ENCODE measurements at places on chromosomes 16 and 17.

GRCh38 chr16:68091380-68092261, 6.5 kb downstream of the NFATC3 start:
- no peaks in the 10 kb centered on the region for H3K27me3 ChIP-seq
- H3K36me3 ChIP-seq, result peaks cover 2% of the 10 kb centered on the region
- H3K4me3 ChIP-seq, result peak overlapping the region; percentile 73
- no peak for DNase-seq

GRCh38 chr16:3467182-3467581, 23.7 kb downstream of the NAA60 start:
- no peak for DNase-seq
- H3K36me3 ChIP-seq, result no peaks in the 10 kb centered on the region
- peak overlapping the region; percentile 21 for H3K4me3 ChIP-seq
- no peaks in the 10 kb centered on the region for H3K27me3 ChIP-seq

DNA sequence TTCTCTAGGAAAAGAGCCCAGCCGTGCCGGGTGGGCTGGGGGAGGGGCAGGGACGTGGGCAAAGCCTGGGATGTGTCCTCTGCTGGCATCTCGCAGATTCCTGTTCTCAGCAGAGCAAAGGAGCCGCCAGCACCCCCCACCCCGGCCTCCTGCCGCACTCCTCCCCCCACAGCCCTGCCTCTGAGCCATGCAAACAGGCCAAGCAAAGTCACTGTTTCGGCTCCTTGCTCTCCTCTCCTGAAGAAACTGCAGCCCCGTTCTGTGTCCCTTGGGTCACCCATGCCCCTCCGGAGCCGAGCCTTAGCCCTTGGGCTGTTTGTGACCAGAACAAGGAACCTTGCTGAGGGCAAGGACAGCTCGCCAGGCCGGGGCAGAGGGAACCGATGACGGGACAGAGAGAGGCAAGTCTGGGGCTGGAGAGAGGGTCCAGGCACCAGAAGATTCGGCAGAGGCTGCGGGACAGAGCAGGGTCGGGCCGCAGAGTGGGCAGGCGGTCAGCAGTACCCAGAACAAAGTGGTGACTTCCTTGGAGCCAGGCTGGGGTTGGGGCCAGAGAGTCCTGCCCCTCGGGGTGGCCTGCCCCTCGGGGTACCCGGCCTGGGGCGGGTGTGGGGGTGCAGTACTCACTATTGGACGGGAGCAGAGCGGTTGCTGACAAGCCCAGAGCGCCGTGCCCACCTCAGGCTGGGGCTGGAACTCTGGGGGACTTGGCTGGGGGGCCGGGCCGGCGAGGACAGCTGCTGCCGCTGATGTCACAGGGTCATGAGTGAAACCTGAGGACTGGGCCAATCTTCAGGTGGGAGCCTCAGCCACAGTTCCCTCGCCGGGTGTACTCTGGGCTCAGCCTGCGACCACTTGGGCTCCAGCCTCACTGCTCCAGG, 9.2 kb upstream of the PRR29 start:
- H3K36me3 ChIP-seq, result no peaks in the 10 kb centered on the region
- DNase-seq, result no peak
- H3K27ac ChIP-seq, result no peak overlapping the region
- H3K4me1 ChIP-seq, result peaks cover 58% of the 10 kb centered on the region
- no peaks in the 10 kb centered on the region for H3K27me3 ChIP-seq
- no peak overlapping the region for H3K4me3 ChIP-seq

- no peaks in the 10 kb centered on the region for H3K27me3 ChIP-seq
- no peak overlapping the region for H3K4me3 ChIP-seq
- DNase-seq, result no peak
- no peaks in the 10 kb centered on the region for H3K36me3 ChIP-seq
- H3K4me1 ChIP-seq, result peaks cover 47% of the 10 kb centered on the region
These were observed 24.1 kb downstream of the PRKCA start for GRCh38 chr17:66326476-66327047.

DNA sequence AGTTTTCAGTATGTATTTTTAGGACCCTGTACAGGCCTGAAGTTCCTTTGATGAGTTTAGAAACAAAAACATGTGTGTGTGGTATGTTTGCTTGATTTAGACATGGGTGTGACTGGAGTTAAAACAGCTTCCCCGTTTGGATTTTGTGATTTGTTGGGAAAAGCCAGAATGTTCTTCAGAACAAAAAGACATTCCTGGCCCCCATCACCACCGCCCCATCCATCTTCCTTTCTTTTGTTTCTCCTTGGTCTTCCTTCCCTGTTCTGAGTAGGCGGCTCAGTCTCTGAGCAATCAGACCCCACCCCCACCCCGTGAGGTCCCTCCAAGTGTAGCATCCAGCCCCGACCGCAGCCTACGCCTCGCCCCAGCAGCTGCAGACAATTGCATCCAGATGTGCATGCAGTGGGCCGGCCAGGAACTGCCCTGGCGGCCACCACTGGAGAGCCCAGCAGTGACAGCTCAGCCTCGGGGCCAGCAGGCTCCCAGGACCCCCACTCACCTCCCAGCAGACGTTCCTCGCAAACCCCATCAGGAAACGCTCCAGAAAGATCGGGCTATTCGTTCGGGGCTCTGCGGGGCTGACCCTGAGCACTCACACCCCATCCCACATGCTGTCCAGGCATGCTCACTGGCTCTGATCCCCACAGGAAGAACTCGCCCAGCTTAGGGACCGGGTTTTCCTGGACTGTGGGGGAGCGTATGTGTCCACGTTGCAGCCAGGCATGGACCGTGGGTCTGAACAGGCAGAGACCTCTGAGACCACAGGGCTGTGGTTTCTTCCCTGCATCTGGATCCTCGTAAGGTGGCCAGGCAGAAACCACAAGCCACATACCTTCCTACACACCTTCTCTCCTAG, 99.8 kb upstream of the CDH5 start:
- no peaks in the 10 kb centered on the region for H3K36me3 ChIP-seq
- no peak overlapping the region for H3K4me3 ChIP-seq
- H3K27me3 ChIP-seq, result peaks cover 59% of the 10 kb centered on the region
- no peak for DNase-seq
- H3K4me1 ChIP-seq, result peaks cover 6% of the 10 kb centered on the region

- peaks cover 10% of the 10 kb centered on the region for H3K36me3 ChIP-seq
- no peak overlapping the region for H3K27ac ChIP-seq
- peak overlapping the region; percentile 75 for H3K4me3 ChIP-seq
- DNase-seq, result no peak
- no peaks in the 10 kb centered on the region for H3K27me3 ChIP-seq
These were observed 4.4 kb downstream of the CBX4 start for GRCh38 chr17:79834565-79835469.

Measured in T-helper 17 cell (primary cell).